ENCODE measurements at places on chromosomes 2 and 18.

DNA sequence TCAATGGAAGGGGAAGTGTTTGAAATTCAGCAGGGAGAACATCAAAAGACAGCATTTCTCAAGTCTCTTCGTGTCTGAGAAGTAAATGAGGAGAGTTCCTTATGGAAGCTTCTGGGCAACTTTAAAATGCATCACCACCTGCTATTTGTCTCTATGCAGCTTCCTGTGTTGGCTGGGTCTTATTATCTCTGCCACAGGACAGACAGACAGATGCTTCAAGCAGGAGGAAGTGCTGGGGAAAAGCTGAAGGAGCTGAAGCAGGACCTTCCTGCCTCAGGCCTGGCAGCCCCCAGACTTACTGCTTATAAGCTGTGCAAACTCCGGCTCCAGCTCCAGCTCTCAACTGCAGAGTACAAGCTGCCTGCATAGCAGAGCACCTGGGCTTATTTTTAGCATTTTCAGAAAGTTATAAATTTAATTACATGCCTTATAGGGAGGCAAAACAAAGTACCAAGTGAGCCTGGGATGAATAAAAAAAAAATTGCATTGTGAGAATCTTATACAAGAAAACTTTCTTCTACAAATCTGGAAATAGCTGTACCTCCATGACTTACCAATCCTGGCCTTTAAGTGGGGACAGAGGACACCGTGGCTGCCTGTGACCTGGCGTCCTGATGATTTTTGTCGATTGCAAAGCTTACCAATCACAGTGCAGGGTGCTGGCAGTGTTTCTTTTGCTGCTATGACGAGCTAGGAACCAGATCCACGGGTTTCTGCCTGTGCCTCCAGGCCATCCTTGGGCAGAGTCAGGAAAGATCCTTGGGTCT is 206.3 kb downstream of the SEPTIN10 start:
- DNase-seq = no peak

DNA sequence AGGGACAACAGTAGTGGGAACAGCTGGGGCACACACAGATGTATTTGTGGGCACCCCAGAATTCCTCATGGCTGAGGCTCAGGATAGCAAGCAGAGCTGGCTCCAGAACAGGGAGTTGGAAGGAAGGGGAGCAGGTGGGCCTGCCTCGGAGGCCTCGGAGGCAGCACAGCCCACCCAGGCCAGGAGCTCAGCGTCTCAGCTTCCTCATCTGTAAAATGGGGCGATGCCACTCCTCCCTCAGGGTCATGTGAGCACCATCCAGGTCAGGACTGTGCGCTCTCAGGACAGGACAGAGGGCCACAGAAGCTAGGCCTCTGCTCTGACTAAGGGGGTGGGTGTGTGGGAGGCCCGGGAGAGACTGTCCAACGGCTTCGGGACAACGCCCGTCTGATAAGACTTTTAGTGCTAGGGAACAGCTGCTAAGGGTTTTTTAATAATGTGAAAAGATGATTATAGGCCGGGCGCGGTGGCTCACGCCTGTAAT is 106.2 kb downstream of the HDAC4 start:
- DNase-seq = no peak

- peak; percentile 95 for DNase-seq
Observed at GRCh38 chr2:20617892-20618467, 32.9 kb downstream of the HS1BP3 start.

DNA sequence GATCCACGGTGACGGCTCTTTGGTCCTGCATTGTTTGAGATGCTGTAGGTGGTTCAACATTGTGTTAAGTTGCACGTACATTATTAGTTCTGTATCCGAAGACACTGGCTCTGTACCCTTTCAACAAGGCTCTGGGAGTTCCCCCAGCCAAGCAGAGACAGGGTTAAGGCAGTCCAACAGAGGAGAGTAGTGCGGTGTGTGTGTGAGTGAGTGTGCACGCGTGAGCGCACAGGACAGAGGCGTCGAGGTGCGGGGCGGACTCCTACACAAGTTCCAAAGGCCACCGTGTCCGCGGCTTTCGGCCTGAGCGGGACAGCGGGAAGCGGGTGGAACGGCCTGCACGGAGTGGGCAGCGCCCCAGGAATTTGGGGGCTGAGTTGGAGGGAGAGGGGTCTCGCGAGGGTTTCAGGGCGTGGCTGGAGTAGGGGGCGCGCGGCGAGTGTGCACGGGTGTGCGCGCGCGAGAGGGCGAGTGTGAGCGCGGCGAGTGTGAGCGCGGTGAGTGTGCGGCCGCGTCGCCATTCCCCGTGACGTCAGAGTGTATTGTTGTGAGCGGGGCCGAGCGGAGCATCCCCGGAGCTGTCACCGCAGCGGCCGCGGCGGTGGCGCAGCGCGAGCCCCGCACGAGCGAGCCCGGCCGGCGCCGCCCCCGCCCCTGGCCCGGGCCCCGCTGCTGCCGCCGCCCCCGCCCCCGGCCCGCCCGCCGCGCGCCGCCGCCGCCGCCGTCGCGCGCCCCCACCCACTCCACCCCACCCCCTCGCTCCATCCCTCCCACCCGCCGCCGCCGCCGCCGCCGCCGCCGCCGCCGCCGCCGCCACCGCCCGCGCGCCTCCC is at the start of gene ASXL3:
Gene ASXL3, plus strand, starts transcription at position 535 of the 833 bp plus-strand sequence. CDS start 413 bp downstream, outside the sequence.
- DNase-seq = peak; percentile 80

DNA sequence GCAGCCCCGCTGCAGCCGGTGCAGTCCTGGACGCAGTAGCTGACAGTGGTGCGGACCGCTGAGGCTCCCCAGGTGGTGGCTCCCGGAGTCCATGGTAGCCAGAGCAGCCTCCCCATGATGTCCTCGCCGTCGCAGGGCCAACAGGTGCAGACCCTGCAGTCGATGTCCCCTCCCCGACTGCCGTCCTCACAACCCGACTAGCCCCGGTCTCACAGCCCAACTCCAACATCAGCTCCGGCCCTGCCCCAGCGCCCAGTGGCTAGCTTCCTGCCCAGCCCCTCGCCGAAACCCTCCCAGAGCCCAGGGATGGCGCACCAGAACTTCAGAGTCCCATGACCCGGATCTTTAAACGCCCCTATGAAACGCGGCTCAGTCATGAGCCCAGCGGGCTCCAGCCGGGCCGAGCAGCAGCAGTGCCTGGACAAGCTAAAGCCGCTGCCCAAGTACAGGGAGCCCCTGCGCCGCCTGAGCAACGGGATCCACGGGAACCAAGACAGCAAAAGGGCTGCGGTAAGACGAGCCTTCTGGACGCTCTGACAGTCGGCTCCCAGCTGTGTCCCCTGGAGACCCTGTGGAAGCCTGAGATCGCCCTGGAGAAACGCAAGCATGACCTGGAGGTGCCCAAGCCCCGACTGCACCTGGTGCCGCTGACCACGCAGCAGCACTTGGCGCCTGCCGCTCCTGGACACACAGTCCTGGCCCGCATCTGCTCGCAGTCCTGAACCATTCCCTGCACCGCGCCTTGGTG is 53.8 kb upstream of the TUBA3E start:
- no peak for DNase-seq

DNA sequence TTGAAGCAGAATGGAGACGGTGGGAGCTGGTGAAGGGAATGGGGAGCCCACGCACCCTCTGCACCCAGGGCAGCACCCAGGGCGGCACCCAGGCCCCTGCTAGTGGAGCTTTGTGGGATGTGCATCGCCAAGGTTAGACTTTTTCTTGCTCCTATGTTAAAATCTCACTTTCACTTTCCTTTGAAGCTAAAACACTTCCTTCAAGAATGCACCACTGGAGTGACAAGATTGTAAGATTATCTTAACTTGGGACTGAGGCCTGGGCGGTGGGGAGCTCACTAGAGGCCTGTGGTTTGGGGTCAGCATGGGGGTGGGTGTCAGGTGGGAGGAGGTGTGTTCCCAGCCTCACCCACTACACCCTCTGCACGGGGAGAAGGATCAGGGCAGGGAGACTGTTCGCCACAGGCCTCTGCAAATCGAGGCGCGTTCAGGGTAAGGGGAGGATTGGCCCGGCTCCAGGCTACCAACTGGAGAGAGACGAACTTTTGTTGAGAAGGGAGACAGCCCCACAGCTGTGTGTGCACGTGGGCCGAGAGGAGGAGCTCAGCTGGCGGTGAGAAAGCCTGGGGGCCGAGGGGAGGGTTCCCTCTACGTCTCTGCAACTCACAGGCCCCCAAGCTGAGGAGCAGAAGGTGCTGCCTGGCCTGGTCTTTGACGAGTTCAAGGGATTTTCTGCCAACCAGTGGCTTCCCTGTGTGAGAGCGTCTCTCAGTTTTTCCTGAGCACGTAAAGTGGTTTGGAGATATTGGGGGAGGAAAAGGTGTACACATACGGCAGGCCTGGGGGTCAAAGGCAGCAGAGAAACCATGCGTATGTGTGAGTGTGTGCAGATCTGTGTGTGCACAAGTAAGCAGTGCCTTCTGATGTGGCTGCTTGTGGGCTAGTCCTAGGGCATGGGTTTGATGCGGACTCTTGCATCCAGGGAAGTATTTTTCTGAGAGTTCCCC is 147.7 kb downstream of the KLHL29 start:
- DNase-seq = peak; percentile 79

DNA sequence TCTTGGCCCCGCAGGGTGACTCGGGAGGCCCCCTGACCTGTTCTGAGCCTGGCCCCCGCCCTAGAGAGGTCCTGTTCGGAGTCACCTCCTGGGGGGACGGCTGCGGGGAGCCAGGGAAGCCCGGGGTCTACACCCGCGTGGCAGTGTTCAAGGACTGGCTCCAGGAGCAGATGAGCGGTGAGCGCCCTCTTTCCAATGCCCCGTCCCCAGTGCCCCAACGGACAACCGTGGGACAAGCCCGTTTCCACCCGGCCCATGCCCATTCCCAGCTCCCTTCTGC is 2.6 kb upstream of the CHRND start:
- DNase-seq = no peak

- DNase-seq = no peak
Observed at GRCh38 chr2:210577263-210578071, 21.1 kb downstream of the CPS1 start.

DNA sequence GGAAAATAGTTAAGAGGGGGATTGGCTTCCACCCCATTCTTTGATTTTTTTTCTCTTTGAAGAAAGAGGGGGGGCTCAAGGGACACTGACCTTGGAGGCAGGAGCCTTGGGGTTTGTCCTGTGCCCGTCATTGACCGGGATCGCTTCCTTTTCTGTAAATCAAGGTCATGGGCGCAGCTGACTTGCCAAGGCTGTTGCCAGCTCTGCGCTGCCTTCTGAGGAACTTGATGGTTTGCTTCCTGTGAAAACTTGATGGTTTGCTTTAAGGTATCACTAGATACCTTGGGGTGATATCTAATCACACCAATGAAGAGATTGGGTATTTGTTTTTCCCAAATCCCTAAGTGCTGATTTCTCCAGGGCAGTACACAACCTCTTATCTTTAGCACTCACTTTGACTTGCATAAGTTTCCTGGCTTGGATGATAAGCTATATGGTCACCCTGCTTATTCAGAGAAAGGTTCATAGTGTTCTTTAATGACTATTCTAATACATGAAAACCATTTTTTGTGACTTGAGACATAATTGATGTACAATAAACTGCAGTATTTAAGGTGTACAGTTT is 56.0 kb downstream of the DGKD start:
- no peak for DNase-seq
